CD8-positive, alpha-beta memory T cell (primary cell): ENCODE measurements at places on chromosomes 3 and 15.

DNA sequence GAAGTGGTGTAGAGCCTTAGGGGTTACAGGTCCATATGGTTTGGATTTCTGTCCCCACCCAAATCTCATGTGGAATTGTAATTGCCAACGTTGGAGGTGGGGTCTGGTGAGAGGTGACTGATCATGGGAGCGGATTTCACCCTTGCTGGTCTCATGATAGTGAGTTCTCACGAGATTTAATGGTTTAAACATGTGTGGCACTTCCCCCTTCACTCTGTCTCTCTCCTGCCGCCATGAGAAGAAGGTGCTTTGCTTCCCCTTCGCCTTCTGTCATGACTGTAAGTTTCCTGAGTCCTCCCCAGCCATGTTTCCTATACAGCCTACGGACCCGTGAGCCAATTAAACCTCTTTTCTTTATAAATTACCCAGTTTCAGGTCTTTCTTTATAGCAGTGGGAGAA lies 43.1 kb upstream of the MFGE8 start:
- no peak for DNase-seq

- DNase-seq = no peak
Measured at GRCh38 chr3:86921971-86922680, 68.8 kb downstream of the VGLL3 start.

- no peak for DNase-seq
Measured at GRCh38 chr15:39132070-39132469, 448.8 kb upstream of the THBS1 start.

DNA sequence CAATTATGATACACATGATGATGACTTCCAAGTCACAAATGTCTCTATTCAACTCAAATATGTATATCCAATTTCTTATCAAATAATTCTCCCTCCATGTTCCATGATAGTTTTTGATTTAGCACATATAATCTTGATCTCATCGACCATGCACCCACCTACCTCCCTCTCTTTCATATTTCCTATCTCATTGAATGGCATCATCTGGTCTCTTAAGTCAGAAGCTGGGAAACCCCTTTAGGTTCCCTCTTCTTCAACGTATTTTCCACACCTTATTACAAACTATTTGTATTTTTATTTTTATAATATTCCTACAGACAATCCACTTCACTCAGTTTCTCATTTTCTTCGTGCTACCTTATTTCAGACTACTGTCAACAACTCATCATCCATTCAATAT lies 56.9 kb upstream of the DPH6 start:
- no peak for DNase-seq

GRCh38 chr15:25783607-25784540 lies 79.3 kb downstream of the ATP10A start:
- peak; percentile 10 for DNase-seq

DNA sequence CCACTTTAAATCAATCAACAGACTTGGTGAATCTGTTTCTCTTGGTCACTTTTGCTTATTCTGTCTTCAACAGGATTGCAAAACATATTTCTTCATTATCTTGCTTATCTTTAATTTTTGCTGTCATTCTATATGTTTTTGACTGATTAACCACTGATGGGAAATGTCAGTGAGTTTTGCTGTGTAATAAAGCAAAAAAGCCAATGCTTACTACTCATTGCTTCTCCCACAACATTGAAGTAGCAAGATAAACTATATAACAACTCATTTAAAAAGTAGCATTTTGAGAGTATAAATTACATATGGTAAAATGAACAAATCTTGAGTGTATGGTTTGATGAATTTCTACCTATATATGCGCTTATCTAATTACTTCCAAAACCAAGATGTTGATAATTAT lies 892 bp downstream of the CD200R1L start:
- DNase-seq = no peak

DNA sequence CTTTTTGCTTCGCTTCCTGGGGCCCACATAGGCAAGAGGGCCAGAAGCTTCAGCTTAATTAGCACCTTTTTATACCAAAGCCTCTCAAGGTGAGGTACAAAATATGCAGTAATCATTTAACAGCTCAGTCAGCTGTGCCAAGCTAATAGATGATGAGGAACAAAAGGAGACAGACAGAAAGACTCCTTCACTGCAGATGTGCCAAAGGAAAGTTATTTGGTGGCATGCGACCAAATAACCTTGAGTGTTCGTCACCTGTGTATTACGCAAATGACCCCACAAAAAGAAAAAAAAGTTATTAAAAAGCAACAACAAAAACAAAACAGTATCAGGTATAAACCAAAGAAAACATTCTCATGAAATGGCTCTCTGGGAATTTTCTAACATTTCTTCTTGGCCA lies 325.8 kb upstream of the IGF1R start:
- DNase-seq = no peak

DNA sequence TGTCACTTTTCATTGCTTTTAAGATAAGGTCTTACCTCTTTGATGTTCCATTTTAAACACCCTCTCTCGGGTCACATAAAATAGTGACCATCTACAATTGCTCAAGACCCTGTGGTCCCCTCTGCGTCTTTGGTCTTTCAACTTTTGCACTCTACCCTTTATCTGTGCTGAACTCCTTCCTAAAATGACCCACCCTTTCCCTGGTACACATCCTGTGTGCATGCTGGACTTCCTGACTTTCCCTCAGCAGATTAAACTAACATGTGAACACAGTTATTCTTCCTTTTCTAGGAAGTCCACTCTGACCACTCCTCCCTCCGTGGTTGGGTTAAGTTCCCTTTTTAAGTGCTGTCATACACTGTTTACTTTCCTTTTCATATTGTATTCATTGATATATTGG lies 414.2 kb downstream of the GABRB3 start:
- no peak for DNase-seq

DNA sequence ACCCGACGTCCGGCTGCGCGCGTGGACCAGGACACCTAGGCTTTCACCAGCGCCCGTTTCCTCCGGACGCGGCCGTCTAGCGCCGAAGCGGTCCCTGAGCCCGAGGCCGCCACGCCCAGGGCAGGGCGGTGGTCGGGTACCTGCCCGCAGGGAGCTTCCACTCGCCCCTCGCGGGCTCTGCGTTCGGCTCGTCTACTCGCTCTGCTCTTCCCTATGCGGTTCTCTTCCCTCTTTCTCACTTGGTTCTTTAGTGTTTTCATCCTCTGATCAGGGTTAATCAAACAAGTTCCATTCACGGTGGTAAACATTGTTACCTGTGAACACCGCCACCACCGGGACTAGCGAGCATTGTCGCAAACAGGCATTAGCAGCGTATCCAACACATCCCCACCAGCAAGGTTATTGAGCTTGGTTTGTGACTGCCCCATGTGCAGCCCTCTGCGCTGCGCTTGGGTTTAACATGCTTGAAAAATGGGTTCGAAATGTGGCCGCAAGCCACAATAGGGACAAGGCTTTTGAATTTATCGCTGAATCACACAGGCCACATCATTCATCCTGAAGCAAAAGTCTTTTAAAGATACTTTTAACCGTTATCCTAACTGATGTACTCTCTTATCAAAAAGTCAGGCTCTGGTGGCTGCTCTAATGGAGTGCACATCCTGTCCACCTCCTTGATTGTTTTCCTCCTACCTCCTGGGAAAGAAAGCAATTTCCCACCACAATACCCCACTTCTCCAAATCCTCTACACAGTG lies 843 bp upstream of the CD47 start:
- DNase-seq = peak; percentile 66

GRCh38 chr15:25643120-25643519 lies 204.3 kb upstream of the UBE3A start:
- DNase-seq = no peak

GRCh38 chr3:28940530-28940929 lies 340.3 kb upstream of the RBMS3 start:
- DNase-seq = no peak

- DNase-seq = no peak
Measured at GRCh38 chr3:66110840-66111239, 72.1 kb upstream of the MAGI1 start.

- no peak for DNase-seq
Measured at GRCh38 chr3:24365168-24365567, 129.5 kb downstream of the THRB start.

DNA sequence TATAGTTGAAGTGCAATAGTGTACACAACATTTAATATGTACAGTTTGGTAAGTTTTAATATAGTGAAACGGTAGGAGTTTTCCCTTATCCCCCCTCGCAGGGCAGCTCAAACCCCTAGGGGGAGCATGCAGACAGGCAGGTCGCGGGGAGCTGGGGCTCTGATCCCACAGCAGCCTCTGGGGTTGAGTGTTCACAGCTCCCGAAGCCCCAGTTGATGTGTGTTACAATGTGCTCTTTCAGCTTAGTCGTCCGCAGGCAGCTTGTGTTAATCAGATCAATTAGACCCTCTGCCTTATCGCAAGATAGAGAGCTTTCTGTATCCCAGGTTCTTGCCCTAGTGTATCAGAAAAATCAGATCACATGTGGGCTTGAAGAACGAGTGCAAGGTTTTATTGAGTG lies 143.1 kb upstream of the CHRNA7 start:
- no peak for DNase-seq

DNA sequence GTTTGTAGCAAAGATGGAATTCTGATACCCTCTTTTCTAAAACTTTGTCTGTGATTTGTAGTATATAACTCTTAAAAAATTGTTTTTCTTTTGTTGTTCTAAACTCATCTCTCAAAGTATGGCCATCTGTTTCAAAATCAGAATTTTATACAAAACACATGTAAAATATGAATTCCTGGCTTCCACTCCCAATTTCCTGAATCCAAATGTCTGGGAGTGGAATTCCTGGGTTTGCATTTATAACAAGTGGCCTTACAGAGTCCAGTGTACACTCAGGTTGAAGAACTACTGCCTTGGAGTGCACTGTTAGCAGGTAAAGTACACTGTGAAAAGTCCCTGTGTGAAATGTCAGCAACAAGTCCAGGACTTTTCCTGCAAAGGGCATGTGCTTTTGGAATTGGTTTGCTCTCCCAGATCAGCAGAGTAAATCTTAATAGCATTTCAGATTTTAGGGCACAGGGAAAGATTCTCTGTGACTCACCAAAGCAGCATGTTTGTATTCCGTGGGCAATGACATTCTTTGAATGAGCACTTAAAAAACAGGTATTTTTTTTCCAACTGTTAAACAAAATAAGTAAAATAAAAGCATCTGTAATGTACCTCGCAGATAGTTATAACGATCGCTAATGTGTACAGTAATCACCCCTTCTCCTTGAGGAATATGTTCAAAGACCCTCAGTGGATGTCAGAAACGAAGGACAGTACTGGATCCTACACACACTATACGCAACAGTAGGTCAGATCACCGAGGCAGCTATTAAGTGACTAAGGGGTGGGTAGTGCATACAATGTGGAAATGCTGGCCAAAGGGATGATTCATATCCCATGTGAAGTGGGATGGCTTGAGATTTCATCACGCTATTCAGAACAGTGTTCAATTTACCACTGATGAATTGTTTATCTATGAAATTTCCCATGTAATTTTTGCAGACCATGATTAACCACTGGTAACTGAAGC lies 2.0 kb upstream of the CLDN16 start:
- no peak for DNase-seq

DNA sequence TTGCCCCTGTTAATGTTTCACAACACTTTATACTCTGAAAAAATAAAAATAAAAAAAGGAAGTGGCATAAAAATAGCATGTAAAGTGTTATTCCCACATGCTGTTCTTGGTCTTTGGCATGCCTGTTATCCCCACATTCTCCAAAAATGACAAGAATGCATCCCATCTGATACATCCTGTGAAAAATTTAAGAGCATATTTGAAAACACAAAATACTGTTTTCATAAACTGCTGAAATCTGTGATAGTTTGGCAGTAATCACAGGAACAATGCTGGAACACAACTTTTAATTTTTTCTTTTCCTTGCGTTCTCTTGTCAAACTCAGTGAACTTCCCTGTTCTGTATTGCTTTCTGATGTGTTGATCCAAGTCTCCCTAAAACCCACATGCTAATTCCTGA lies 288.8 kb downstream of the ROBO2 start:
- no peak for DNase-seq

DNA sequence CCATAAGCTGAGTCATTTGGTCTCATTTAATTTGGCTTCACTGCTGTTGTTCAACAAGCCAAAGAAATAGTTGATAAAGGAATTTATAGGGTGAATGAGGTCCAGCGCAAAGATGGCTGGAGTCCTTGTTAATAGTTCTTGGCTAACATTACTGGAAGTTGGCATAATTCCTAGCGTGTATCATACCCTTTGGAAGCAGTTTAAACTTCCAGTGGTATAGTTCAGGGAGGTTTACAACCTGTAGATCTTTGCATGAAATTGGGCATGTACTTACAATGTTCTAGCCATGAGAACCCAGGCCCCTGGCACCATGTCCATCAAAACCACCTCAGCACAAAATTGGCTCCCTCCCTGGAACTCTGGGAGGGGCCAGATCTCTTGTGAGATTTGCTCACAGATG lies 380.8 kb downstream of the LRTM1 start:
- no peak for DNase-seq

GRCh38 chr15:99657996-99658395 lies 75.2 kb downstream of the LYSMD4 start:
- no peak for DNase-seq

DNA sequence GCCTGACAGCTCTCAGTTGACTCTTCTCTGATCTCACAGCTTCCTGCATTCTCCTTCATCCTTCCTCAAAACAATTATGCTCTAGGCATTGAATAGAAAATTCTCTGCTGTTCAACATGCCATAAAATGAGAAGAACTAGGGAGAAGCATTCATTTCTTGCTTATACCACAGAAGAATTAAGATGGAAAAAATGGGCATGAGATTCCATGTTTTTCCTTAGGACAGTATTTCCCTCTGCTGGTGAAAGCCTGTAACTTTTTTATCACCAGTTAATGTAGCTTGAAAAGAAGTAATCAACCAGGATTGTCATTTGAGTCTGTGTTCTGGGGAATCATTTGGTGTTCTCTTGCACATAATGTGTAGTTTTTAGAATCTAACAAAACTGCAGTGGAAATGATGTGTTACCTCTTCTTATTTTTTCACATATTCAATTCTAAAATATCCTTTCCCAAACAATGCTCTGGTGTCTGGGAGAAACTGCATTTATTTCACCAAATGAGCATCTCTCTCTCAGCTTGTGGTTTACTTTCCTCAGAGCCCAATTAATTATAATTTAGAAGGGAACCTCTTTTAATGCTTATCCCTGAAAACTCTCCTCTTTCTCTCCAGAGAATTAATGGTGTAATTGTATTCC lies 92.8 kb upstream of the DCBLD2 start:
- DNase-seq = no peak

DNA sequence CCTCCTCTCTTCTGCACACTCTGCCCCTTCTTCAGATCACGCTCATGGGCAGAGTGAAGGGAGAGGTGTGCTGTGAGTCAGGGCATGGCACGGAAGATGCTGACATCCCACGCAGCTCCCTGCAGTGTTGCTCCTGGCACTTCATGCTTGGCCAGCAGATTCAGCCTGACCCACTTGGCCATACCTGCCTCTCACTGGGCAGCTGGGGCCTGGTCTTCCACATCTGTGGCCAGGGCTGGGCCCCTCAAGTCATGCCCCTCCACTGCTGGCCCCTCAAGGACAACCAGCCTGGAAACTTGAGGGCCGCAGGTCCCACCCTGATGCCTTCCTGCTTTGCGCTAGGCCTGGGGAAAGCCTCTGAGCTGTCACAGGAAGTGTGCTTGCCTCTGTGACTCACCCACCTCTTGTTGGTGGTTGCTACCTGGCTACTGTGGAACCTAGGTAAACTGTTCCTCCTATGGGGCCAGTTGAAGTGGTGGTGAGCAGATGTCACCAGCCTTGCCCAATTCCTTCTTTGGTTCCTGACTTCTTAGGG lies 48.7 kb downstream of the BSN start:
- peak; percentile 76 for DNase-seq
